Stimulated activated CD4-positive, alpha-beta T cell treated with anti-CD3 and anti-CD28 coated beads, Interleukin-1b, Interleukin-23, amount 100 ng/mL, for 1 hour (primary cell): ENCODE measurements at places on chromosomes 4 and X.

- no peak for DNase-seq
Observed at GRCh38 chr4:78561677-78562076, 10.1 kb downstream of the ANXA3 start.

GRCh38 chr4:182294451-182294850, 51.2 kb downstream of the TENM3 start:
- no peak for DNase-seq

- no peak for DNase-seq
Observed at GRCh38 chr4:147765121-147765529, 33.2 kb downstream of the ARHGAP10 start.

DNA sequence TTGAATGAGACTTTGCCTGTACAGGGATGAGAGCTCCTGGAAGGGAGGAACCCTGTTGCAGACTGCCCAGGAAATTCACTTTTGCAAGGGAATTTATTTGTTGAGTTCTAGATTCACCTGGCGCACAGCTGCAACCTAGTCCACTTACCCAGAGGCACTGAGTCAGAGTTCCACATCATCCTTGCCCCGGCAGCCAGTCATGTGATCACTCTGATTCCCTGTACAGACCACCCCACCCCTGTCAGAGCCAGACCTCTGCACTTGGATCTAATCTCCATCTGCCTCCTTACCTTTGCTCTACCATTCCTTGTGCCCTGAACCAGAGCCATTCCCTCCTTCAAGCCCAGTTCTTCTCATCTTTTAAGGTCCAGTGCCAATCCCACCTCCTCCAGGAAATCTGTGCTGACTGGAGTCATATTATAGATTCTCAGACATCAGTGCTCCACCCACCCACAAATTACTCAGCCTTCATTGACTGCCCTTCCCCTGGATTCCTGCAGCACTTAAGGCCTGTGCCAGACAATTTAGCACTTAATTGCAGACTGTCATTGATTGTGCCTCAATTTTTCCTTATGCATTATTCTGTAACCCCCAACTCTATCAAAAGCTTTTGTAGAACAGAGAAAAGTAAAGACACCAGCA, 84.1 kb upstream of the MAGEA4 start:
- DNase-seq: no peak

DNA sequence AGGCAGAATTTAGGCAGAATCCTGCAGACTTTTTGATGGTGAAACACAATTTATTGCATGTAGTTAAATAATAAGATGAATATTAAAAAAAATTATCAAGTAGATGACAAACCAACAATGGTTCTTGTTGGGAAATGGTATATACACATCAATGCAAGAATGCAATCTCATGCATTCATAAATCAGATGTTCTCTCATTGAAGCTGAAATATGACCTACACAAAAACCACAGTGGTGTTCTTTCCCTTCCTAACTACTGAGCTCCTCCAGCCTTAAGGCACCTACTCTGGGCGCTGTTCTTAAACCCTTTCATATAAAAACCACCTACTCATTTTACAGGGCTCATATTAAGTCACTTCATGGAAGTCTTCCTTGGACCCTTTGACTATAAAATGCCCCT, 64.1 kb downstream of the ANTXR2 start:
- DNase-seq: no peak

DNA sequence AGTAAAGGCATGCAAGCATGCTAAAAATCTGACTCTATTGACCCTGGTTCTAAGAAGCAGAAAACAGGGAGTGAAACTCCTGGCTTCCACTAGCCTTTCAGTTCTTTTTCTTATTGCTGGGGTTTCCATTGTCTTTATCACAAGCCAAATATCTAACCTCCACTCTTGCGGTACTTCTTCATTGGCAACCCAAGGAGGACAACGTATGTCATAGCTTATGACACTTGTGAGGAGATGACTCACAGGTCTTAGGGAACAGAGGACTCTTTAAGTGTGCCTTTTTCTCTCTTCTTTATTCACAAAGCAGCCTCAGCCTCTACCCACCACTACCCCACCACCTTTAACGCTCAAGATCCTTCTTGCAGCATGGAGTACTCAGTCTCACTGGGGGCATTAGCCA, 124.2 kb downstream of the GUCY2F start:
- DNase-seq: no peak

DNA sequence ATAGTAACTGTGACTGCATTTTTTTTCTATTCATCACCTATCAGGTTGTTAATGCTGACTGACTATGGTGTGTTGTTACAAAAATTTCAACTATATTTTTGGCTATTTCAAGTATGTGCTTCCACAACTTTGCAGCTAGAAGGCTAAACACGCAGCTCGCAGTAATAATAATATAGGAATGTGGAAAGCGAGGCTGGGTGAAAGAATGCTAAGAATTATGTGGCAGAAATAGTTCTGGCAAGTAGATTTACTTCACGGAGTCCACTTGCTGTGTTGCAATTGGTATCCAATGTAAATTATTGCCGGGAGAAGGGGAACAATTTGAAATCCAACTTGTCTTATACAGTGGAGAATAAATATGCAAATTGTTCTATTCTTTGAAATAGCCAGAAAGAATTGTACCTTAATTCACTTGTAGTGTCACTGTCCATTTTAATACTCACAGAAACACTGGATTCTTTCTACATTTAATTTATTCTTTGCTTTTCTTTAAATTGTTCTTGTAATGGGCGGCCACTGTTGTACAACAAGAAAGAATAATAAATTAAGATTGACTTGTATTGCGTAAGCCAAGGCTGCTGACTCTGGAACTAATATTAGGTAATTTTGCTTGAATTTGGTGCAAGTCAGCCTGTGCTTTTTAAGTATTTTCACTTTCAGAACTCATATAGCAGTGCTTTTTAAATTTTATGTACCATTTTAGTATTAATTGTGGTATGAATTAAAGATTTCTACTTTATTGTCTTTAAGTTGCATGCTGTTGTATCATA, 154.9 kb downstream of the FRMPD4 start:
- DNase-seq: no peak
